ENCODE measurements at places on chromosomes 16 and 17.

- DNase-seq = no peak
Measured at GRCh38 chr17:57032343-57032742, 52.7 kb upstream of the AKAP1 start.

DNA sequence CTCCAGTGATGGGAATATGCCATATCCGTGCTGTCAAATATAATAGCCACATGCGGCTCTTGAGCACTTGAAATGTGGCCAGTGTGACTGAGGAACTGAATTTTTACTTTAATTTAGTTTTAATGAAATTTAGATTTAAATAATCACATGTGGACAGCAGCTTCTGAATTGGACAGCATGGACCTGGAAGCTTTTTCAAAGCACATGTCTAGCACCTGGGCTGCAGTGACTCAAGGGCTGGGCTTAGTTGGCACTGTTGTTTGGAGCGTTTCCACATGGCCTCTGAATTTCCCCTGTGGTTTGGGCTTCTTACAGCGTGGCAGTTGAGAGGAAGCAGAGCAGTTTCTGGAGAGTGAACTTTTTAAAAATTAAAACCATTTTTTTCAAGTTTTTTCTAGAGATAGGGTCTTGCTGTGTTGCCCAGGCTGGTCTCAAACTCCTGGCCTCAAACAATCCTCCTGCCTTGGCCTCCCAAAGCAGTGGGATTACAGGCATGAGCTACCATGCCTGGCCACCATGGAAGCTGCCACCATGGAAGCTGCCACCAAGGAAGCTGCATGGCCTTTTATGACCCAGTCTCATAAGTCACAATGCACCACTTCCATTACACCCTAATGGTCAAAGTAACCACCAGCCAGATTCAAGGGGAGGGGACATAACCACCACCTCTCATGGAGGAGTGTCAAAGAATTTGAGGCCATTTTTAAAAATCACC, 6.7 kb upstream of the TOB1 start:
- DNase-seq = peak; percentile 71

DNA sequence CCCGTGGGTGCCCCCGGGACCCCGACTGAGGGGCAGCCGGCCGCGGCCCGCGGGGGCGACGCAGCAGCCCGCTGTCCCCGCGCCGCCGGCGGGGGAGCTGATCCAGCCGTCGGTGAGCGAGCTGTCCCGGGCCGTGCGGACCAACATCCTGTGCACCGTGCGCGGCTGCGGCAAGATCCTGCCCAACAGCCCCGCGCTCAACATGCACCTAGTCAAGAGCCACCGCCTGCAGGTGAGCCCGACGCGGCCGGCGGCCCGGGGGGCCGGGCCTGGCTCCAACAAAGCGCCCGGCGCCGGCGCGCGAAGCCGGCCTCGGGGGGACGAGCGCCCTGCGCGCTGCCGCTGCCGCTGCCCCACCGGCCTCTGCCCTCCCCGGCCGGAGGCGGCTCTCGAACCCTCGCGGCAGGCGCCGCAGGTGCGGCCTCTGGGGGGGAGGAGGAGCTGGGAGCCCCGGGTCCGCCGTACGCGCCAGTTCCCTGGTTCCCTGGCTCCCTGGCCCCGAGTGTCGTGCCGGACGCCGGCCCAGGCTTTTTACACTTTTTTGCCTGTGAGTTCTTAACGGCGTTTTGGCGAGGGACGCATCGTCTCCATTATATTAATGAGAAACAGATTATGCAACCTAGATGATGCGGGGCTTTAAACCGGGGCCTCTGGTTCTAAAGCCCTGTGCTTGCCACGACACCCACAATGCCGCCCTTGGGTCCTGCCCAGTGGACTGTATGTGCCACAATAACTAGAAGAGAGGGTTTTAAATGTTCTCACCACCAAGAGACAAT, 521 bp downstream of the ATMIN start:
- peak; percentile 43 for DNase-seq

GRCh38 chr16:30417529-30418349, 10.3 kb downstream of the ZNF771 start:
- peak; percentile 95 for DNase-seq

DNA sequence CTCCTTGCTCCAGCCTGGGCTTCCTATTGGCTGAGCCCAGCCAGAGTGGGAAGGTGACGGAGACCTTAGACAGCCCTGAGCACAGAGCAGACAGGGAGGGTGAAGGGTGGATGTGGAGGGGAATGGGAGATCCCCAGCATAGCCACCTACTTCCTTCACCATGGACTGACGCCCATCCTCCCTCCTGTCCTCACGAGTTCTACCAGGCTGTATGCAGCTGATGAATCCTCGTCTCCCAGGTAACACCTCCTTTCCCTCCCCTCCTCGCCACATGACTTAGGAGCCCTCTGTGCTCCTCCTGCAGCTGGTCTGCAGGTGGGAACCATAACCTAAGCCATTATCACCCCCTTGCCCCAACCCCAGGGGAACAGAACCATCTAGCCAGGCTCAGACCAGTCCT, 9.0 kb upstream of the CRHR1 start:
- DNase-seq = no peak

DNA sequence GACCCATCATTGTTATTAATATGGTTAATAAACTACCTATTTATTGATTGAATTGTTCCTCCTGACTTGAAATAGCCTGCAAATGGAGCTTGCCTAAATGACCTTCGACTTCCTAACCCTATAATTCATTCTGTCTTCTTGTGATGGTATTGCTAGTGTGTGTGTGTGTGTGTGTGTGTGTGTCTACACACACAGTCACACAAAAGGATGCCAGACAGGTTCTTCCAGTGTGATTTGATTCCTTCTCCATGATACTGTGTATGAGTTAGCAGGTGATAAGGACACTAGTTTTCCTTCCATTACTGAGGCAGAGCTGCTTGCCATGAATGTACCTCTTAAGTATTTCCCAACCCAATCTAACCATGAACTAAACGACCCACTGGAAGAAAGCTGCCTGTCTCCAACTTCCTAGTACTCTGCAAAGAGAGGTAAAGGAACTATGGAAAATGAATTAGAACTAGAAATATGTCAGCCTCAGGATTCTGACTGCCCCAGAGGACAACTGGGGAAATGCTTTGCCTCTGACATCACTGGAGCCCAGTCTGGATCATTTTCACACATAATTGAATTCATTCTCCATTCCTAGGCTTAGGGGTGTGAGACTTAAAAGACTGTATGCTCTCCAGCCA, 3.5 kb upstream of the CDC6 start:
- DNase-seq = no peak

DNA sequence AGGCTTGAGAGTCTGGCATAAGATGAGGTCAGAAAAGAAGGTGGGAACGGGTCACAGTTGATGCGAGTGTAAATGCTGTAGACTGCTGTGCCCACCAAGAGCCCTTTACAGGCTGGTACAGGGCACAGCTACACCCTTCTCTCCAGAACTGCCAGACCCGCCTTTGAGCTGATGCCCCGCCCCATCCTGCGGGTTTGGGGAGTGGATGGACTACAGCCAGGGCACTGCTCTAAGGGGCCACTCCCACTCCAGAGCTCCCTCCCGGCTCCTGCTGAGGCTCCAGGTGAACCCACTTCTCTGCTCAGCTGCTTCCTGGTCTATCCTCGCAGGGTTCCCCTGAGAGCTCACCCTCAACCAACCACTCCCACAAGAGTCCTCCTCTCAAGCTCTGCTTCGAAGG, 12.3 kb downstream of the MEIOB start:
- no peak for DNase-seq

DNA sequence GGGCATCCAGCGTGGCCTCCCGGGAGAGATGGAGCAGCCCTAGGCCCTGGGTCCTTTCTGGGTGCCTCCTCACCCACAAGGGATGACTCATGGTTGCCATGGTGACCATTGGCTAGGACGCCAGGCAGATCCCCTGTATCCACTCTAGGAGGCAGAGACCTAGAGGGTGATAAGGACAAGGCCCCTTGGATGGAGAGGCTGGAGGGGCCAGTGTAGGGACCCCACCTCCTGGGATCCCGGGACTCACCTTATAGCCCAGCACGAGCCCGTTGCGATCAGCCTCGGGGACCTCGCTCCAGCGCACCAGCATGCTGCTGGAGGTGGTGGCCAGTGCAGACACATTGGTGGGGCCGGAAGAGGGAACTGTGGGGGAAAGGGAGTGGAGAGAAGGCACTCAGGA, 82.2 kb upstream of the CDC42EP4 start:
- DNase-seq = peak; percentile 6
